Kasumi-1 (cell line): ENCODE measurements at places on chromosomes 3 and 15.

- no peak for DNase-seq
Observed at GRCh38 chr3:186042521-186043202, 66.2 kb downstream of the ETV5 start.

GRCh38 chr15:91929509-91929908 is 76.0 kb downstream of the SLCO3A1 start:
- no peak for DNase-seq

GRCh38 chr3:115710799-115711198 is 87.5 kb downstream of the GAP43 start:
- DNase-seq = no peak

DNA sequence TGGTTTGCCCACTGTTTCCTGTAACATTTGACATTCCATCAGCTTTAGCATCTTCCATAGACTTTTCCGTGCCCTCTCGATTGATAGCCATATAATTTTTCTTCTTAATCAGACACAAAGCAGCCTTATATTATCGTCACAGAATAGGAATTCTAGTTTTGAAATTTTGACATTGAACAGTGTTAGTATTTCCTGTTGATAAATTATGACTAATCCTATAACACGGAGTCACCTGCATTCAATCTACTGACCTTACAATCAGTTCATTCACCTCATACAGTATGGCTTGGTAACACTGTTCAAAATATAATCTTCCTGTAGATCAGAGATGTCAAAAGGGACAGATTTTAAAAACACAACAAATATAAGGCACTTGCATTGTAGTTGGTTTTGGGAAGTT is 423.7 kb downstream of the C3orf38 start:
- no peak for DNase-seq

- no peak for DNase-seq
Observed at GRCh38 chr3:110344897-110345767, 726.5 kb upstream of the NECTIN3 start.

DNA sequence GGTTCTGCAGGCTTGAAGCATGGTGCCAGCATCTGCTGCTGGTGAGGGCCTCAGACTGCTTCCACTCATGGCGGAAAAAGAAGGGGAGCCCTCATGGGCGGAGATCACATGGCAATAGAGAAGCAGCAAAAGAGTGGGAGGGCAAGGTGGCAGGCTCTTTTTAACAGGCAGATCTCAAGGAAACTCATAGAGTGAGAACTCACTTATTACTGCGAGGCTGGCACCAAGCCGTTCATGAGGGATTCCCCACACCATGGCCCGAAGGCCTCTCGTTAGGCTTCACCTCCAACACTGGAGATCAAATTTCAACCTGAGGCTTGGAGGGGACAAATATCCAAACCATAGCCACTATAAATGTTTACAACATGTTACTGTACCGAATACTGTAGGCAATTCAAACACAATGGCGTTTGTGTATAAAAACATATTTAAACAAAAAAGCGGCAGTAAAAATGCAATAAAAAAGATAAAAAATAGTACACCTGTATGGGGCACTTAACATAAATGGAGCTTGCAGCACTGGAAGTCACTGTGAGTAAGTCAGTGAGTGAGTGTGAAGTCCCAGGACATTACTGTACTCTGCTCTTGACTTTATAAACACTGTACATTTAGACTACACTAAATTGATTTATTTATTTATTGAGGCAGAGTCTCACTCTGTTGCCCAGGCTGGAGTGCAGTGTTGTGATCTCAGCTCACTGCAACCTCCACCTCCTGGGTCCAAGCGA is 18.8 kb upstream of the MOBP start:
- DNase-seq = no peak

DNA sequence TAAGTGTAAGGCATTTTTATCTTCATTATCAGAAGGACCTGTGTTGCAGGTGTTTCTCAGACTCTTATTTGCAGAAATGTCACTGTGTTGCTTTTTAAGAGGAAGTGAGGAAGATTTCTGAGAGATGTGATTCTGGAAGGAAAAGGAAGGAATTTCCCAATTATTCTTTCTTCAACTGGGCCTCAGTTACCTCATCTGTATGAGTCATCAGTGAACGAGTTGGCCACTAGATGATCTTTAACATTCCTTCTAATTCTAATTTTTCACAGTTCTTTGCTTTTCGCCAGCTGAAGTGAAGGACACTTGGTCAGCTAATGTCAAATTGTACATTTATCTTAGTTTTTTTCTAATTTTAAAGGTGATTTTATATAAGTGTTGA is 28.9 kb downstream of the CLEC3B start:
- no peak for DNase-seq

DNA sequence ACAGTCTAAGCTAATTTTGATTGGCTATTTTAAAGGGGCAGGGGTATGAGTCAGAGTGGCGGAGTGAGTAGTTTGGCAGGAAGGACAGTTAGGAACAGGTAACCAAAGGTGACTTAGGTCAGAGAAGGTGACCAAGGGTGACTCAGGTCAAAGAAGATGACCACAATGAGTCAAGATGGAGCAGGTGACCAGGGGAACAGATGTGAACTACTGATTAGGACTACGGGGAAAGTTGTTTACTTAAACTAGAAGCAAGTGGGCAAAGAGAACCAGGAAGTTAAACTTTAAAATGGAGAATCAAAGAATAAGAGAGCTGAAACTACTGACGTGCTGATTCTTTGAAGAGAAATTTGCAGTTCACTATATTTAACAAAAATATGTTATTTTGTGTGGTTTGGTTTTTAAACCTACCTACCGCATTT is 14.1 kb upstream of the CA12 start:
- DNase-seq = no peak

DNA sequence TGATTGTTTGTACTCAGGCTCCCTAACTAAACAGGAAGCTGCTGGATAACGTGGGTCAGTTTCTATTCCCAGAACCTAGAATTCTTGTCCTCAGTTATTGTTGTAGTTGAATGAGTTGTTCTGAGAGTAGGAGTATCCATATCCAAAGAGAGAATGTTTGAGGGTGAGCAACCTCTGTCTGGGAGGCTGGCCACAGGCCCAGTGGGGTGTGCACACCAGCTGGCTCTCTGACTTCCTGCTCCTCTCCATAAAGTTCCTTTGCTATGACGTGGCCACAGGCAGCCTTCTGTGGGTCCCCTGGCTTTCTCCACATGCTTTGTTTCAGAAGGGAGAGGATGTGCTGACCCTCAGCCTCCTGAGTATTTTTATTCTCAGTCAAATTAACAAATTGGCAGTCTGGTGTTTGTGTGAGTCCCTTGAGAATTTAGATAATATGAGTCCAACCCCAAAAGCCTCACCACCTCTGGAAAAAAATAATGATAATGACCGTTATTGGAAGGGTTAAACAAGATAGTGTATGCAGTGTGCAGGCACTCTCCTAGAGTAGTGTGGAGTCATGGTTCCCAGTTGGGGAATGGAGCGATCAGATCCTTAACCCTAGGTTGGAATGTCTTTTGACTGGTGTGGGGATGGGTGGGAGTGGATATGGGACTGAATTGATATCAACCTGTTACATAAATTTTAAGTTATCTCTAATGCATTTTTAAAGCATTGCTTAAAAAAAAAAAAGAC is 47.6 kb upstream of the MED12L start:
- DNase-seq = peak; percentile 37

DNA sequence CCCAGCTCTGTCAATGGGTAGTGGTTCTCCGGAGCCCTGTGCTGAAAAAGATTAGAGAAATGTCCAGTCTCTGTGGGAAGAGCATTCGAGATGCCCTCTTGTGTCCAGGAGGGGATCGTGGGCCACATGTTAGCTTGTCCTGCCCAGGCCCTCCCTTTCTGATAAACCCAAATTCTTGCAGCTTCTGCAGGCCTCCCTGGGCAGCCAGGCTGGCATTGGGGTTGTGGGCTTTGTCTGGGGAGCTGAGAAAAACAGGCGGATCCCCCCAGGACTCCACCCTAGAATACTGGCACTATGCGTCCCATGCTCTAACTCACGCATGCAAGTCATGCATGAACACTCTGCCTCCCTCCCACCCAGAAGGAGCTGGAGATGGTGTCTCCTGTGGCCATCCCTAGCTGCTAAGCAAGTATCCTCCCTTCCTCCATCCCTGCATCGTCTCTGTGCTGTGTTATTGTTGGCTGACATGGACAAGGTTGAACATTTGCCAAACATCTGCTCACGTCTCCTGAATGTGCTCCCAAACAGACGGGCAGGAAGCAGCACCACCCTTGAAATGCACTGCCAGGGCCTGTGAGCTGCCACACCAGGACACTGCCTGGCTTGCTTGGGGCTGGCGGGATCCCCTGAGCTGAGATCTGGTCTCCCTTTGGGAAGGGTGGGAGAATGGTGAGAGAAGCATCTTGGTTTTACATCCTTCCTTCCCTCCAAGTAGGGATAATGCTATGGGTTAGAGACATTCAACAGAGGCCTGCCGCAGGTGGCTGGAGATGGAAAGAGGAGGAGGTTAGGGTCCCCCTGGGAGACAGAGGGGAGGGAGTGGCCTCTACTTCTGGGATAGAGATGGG is 26.5 kb downstream of the CFAP161 start:
- DNase-seq = no peak

GRCh38 chr15:75732809-75733451 is 20.3 kb upstream of the CSPG4 start:
- DNase-seq = peak; percentile 62

- DNase-seq = no peak
Observed at GRCh38 chr3:71372241-71372768, 211.2 kb downstream of the FOXP1 start.

DNA sequence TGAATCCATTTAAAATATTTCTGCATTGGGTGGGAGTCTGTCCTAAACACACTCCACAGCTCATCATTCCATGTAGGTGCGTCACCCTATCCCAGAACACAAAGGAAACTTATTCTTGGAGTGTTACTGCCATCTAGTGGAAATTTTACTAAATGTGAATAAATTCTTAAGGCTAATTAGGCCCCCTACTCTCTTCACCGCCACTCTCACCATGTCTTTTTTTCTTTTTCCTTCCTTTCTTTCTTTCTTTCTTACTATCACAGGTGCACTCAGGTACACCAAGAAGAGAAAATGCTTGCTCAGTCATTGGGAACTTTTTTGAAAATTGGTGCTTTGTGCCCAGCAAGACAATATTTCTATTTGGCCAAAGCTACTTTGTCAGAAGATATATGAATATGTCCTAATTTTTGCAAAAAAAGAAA is 26.4 kb upstream of the ATP8B4 start:
- DNase-seq = peak; percentile 84

- no peak for DNase-seq
Observed at GRCh38 chr15:43552986-43553385, 35.6 kb downstream of the MAP1A start.

- DNase-seq = peak; percentile 61
Observed at GRCh38 chr15:64851503-64851840, 9.8 kb downstream of the PLEKHO2 start.

GRCh38 chr3:10391391-10391790 is 70.5 kb upstream of the SEC13 start:
- no peak for DNase-seq

DNA sequence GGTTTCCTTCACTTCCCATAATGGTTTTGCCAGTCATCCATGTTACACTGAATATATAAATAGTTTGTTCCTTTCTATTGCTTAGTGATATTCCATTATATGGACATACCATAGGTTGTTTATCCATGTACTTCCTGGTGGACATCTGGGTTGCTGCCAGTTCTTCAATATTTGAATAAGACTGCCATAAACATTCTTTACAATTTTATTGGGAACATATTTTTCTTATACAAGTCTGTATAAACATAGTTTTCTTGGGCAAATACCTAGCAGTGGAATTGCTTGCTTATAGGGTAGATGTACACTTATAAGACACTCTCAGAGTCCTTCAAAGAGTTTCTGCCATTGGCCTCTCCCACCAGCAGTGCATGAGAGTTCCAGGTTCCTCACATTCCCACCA is 231.4 kb downstream of the OPA1 start:
- no peak for DNase-seq

- no peak for DNase-seq
Observed at GRCh38 chr3:170307671-170308405, 49.7 kb upstream of the SKIL start.

GRCh38 chr3:29291982-29292363 is 11.1 kb downstream of the RBMS3 start:
- DNase-seq = no peak
